NCI-H1436 treated with DMSO at 0.1 percent for 48 hours (cell line): ENCODE measurements at places on chromosomes 16 and 17.
A peak's percentile ranks its signal among the peaks of the same experiment; 100 is the strongest.

DNA sequence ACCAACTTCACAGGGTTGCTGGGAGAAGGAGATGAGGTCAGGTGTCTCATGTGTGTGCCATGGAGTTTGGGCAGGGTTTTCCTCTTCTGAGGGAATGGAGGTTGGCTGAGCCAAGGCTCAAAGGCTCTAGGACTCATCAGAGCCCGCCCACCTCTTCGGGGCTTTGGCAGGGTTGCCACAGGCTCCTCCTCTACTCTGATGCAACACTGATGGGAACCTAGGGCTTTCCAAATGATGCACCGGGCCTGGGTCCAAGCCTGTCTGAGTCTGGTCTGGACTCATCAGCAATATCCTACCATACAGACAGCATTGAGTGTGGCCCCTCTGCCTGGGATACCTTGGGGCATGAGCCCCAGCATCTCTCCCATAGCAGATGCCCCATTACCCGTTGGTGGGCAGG lies 59.5 kb upstream of the LHX1 start:
- no peak for DNase-seq

DNA sequence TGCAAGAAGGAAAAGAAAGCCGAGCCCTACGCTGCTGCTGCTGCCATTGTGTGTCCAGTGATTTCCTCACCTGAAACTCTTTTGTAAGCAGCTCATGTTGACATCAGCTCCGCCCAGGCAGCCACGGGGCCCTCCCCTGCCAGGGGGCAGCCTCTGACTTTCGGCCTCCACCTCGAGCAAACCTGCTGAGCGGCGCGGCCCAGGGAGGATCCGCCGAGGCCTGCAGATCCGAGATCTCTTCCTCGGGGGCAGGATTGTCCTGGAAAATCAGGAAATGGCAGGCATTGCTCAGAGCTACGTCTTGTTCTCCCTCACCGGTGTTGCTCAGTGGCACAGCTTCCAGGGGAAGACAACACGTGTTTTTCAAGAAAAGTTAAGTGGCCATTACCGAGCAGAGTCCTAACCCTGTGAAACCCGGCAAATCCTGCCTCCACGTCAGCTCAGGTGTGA lies 35.6 kb upstream of the ZNF750 start:
- no peak for DNase-seq

GRCh38 chr17:10824874-10825273 lies 13.0 kb downstream of the PIRT start:
- DNase-seq = no peak

DNA sequence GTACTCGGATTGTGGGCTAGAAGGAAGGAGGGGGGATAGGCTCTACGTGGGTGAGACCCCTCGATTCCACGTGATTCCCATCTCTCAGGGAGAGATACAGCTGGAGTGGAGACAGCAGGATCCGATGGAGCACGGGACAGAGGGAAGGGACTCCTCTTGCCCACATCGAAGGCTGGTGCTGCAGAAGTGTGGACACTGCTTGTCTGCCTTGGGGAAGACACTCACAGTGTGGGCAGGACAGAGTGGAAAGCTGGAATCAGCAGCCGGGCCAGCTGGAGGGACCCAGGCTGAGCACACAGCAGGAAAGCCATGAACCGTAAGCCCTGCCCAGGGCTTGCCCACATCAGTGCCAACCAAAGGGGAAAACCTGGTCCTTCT lies 42.1 kb upstream of the RPH3AL start:
- DNase-seq = no peak

GRCh38 chr16:23504453-23505179 lies 5.7 kb downstream of the GGA2 start:
- no peak for DNase-seq

- no peak for DNase-seq
Measured at GRCh38 chr16:89646270-89646669, 11.2 kb downstream of the CHMP1A start.

DNA sequence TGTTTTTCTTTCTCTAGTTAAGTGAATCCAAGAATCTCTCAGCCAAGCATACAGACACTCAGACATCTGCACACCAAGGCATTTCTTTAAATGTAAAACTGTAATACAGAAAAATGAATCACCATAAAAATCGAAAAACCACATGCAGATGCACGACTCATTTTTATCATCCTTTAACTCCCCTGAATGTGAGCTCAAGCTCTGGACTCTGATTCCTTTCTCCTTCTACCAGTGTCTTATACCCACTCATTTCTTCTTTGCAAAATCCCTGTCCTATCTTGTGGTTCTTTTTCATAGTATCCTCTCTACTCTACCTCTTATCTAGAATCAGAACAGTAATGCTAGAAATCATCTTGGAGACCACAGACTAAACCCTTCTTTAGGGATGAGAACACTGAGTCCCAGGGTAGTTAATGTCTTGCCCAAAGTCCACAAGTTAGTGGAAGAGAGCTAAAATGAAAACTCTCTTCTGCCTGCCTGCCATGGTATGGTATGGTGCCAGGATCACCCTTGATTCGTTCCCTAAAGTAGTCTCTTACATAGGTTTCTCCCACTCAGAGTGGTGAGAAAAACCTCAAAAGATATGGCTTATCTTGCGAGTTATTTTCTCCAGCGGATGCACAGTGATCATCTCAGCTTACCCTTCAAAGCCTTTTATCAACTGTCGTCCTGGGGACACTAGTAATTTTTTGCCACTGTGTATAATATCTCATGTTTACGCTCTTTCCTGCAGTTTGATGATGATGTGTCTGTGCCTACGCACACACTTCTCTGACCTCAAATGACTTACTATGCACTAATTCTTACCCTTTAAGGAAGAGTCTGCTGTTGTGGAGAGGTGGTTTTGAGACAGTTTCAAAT lies 30.2 kb downstream of the BRD7 start:
- no peak for DNase-seq

- no peak for DNase-seq
Measured at GRCh38 chr16:55949518-55949917, 74.3 kb upstream of the CES5A start.

GRCh38 chr17:55154101-55154500 lies 110.7 kb upstream of the HLF start:
- peak; percentile 37 for DNase-seq

- no peak for DNase-seq
Measured at GRCh38 chr16:81939164-81940056, 71.9 kb downstream of the SDR42E1 start.

DNA sequence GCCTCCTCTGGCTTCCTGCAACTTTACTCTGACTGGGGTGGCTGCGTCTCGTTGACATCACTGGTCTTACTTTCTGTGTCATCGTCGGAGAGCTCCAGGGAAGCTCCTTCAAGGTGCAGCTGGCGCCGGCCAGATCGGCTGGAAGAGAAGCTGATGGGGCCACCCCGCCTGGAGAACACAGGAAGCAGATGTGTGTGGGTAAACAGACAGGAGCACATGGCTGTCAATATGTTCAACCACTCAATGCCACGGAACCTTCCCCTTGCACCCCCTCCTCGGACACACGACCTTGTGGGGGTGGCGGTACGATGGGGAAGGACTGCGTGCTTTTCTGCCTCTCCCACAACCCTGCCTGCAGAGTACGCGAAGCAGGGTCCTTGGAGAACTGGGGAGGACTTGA lies 40.1 kb downstream of the NDEL1 start:
- DNase-seq = no peak

DNA sequence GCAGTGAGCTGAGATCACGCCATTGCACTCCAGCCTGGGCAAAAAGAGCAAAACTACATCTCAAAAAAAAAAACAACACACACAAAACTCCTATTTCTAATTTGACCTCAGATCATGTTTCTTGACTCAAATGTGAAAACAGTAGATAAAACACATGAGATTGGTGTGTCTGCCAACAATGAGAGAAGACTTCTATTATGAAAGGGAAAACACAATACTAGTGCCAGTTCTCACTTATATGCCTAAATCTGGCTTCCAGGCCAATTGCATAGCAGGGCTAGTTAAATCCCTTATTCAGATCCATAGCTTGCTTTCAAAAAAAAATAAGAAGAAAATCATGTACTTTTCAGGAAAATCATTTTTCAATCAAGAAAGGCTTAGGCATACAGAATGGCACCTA lies 39.4 kb downstream of the AP1G1 start:
- DNase-seq = no peak

DNA sequence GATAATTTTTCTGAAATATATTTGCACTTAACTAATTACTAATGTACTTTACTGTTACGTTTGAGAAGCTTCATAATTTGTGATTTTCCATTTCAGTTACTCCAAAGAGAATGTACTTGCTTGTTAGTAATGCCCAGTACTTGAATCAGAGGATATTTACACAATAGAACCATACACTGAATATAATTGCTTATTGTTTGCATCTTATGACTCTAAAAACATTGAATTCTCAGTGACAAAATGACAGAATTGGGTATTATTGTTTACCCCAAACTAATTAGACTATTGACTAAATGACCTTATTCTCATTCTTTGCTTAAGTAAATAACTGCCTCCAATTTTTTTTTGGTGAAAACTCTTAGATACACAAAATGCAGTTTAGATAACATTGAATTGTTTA lies 8.9 kb downstream of the CCP110 start:
- no peak for DNase-seq

DNA sequence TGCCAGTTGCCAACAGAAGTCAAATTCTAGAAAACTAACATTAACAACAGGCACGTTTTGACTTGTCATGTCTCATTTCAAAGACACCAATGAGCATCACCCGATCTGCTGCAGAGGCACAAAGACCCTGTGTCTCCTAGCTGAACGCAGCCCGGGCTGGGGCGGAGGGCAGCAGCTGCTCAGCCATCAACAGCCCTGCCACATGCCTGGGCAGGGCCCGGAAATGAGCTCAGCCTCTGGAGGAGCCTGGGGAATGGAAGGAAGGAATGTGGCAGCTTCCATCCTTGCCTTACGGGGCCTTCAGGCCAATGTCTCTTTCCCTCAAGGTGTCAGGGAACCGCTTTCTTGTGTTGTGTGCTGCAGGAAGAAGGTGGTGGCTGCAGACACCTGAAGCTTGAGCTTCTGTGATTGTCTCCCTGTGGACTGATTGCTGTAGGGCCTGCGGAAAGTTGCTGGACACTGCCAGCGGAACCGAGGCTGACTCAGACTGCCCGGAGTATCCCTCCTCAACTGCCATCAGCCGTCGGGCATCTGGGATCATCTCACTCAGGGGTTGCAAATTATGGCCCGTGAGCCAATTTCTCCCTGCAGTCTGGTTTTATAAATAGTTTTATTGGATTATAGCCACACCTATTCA lies 7.3 kb downstream of the CDH13 start:
- DNase-seq = no peak

DNA sequence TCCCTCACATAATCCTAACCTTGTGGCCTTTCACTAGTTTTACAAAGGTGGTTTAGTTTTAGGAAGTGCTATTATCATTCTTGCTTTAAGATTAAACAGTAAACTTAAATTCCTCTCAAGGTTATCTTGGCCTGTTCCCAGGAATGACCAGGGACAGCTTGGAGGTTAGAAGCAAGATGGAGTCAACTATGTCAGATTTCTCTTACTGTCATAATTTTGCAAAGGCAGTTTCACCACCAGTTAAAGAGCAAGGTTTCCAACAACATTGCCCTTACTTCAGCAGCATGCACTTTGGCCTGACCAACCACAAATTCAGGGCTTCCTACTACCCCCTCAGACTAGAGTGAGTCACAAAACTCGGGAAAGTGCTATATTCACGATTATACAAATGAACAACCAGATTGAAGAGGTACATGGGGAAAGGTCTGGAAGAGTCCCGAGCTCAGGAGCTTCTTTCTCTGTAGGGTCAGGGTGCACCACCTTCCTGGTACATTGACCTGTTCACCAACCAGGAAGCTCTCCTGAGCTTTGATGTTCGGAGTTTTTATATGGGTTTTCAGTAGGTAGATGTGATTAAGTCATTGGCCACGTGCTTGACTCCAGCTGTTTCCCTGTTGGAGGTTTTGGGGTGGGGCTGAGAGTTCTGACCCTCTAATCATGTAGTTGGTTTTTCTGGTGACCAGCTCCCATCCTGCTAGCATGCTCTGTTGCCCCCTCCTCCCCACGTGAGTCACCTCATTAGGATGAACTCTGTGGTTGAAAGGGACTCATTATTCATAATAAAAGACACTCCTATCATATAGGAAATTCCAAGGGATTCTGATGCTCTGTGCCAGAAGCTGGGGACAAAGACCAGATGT lies 19.4 kb downstream of the RHOT1 start:
- DNase-seq = no peak

DNA sequence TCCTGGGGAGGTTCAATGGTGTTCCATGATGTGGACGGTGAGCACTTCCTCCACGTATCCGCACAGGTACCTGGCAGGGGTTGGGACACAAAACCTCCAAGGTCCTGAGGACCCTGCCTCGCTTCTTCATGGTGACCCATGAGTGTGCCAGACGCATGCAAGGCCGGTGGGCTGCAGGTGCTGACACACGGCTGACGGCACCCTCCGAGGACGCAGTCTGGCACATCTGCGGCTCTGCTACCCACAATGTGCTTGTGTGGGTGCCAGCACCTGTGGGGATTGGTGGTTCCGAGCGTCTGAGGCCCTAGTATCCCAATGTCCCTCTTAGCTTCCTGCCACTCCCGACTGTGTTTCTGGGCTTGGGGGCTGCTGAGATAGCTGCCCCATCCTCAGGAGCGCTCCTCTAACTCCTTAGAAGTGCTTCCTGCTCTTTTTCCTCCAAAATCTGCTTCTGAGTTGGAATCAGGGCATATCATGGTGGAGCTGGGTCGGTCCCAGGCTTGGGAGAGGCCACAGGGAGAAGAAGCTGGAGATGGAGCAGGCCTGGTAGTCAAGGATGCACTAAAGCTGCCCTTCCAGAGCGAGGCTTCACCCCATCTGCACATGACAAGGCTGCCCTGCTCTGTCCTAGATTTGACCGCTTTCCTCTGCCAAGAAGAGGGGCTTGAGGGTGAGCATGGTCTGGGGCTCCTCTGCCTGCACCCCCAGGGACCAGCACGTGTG lies 1.6 kb downstream of the CYGB start:
- no peak for DNase-seq

GRCh38 chr16:26111900-26112299 lies 420.1 kb downstream of the HS3ST4 start:
- no peak for DNase-seq

GRCh38 chr16:25626172-25626571 lies 65.6 kb upstream of the HS3ST4 start:
- no peak for DNase-seq

GRCh38 chr16:80671281-80671849 lies 130.6 kb downstream of the DYNLRB2 start:
- no peak for DNase-seq

DNA sequence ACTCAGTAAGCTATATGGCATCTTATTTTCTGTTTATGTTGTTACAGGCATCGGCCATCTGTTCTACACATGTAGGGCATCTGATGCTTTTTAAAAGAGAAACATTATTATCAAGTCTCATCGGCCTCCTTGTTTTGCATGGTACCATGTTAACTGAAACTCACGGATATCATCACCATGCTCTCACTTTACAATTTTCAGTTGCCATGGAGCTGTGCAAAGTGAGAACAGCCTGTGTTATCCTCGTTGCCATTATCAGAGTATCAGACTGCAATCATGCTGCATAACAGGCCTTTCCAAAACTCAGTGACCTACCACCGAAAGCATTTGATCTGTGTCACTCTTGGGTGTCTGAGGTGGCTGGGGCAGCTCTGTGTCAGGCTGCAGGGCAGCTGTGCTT lies 110.3 kb downstream of the C17orf67 start:
- no peak for DNase-seq
